ENCODE measurements at places on chromosomes 2 and 18.
A peak's percentile ranks its signal among the peaks of the same experiment; 100 is the strongest.

DNA sequence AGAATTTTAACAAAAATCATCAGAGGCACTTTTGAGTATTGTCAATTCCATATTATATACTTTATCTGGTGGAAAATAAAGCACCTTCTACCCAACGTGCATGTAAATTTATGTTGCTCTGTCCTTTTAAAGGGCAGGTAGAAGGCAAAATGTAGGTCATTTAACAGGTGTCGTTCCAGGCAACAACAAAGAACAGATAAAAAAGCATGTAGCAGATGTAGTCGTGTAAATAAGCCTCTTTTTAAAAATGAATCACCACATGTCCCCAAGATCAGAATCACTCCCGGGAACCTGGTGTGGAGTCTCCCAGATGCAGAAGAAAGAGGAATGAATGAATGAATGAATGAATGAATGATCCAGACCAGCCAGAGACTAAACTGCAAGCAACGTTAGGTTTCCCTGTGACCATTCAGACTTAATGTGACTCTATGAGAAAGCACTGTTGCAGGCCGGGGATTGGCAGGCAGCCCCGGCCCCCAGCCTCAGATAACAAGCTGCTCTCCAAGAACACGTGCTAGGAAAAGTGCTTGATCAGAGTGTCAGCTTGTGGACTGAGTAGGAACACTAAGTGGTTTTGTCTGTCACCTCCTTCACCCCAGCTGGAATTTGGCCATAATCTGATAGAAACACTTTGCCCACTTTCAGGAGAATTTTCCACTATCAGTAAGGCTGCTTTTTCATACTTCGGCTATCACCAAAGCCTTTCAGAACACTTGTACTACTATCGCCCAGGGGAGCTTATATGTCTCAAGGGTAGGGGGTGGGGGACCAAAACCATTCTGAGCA, 100.6 kb downstream of the CDK15 start:
- no peak for DNase-seq

GRCh38 chr2:174492963-174493431, 6.2 kb upstream of the GPR155 start:
- peak; percentile 38 for DNase-seq

DNA sequence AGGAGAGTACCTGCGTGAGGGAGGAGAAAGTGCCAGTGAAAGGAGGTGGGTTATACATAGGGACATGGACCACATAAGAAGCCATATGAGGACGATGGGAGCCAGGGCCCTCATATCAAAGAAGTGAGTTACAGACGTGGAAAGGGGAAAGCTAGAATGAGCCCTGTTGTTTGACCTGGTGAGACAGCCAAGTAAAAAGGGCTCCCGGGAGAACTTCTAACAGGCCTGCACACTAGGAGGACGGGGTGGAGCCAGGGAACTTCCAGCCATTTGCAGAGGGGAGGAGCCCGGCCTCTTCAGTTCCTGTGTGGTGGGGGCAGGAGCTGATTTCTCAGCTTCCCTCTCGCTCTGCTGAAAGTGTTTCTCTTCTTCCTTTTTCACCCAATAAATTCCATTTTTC, 84.1 kb upstream of the SLC66A3 start:
- DNase-seq: no peak

- DNase-seq: no peak
Measured at GRCh38 chr2:213219816-213220215, 64.4 kb upstream of the SPAG16 start.

DNA sequence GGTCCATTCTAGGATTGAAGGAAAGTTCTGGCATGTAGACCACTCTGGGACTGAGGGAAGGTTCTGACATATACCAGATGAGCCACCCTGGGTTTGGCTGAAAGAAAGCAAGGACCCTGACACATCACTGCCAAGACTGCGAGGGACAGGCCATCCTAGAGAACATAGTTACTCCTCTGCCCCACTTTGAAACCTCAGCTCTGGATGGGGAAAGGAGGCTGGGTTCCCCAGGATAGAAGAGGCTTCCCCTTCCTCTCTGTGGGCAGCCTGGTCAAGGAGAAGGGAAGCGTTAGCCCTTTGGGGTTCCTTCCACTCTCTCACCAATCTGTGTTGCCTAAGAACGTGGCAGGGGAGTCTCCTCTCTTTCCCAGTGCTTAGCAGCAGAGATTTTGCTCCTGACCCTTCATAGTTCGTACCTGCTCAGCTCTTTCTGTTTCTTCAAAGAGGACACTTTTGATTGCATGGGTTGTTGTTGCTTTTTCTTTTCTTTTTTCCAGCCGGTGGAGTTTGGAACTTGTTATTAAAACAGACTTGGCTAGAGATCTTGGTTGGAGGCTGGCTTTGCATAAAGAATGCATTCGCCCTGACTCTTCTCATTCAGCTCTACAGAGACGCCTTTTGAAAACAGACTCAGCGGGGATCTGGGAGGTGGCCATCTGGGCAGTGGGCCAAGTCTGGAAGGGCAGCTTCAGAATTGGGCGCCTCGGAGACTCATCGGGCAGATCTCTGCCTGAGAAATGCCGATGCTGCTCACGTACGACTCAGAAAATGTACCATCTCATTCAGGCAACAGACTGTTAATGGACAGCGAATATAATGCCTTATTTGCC, 166.1 kb downstream of the CLIP4 start:
- no peak for DNase-seq

DNA sequence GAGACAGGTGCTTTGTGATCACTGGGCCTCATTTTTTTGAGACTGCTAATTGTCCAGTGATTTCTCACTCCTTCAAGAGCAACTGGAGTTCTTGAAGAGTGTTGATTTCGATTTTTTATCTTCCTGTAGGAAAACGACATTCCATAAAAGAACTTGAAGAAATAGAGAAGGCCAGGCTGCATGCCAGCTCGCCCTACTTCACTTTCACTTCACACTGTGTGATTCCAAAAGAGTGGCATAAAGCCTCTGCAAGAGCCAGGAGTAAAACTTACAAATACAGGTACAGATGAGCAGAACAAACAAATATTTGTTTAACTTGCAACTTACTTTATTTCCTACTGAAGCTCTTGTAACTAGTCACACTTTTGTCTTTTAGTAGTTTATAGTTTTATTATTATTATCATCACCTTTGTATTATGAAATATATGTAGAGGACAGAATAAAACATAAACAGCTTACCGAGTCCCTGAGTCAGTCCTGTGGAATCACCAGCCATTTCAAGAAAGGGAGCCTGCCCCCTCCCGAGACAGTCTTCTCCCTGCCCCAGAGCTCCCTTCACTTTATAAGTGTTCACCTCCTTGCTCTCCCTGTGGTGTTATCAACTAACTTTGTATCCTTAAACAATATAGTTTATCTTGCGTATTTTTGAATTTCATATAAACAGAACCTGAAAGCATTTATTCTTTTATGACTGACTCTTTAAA, 8.7 kb downstream of the FAM228A start:
- no peak for DNase-seq

DNA sequence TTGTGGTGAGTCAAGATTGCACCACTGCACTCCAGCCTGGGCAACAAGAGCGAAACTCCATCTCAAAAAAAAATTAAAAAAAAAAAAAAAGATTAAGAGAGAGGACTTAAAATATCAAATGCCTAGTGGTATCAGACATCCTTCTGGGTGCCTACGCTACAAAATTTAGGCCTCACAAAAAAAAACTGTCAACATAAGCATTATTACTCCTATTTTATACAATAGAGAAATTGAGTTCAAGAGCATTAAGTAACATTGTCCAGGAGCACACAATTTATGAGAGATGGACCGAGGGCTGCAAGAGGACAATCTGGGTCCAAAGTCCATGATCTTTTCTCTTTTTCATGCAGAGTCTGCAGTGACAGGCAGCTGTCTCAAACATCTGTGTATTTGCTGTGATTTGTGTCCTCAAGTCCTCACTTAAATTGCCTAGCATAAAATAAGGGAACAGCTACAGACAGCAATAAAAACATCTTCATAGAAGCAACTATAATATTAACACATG, 62.4 kb downstream of the OSR1 start:
- DNase-seq: no peak

DNA sequence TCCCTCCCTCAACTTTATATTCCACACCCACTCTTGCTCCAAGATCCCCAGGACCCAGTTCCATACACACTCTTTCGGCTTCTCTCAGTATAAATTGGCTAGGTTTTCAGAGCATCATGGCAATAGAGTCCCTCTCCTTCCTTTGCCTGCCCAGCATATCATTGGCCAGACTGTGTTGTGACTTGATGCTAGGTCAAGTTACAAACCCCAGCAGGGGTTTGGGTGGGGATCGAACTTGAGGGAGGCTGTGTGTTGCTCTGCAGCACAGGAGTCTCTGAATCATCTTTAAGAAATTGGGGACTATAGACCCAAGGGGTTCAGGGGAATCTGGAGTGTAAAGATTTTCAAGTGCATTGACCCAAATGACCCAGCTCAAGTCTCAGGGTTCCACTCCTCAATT, 477.5 kb upstream of the MEIS1 start:
- no peak for DNase-seq

DNA sequence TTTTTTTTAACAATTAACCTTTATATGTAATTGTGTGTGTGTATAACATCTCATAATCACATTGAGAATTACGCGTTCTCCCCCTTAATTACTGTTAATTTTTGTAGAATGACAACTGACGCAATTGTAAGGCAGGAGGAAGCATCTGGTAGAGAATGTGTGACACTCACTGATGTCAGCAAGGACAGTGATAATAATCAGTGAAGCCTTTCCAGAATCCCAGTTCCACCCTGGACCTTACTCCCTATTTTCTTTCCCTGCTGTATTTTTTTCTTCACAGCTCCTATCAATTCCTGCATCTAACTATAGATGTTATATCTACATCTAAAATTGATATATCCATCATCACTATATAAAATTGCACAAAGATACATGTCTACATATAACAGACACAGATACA, 16.1 kb upstream of the STRN start:
- no peak for DNase-seq
